Activated CD4-positive, alpha-beta T cell treated with anti-CD3 and anti-CD28 coated beads for 1 hour (primary cell): ENCODE measurements at places on chromosomes 13 and 19.
A peak's percentile ranks its signal among the peaks of the same experiment; 100 is the strongest.

DNA sequence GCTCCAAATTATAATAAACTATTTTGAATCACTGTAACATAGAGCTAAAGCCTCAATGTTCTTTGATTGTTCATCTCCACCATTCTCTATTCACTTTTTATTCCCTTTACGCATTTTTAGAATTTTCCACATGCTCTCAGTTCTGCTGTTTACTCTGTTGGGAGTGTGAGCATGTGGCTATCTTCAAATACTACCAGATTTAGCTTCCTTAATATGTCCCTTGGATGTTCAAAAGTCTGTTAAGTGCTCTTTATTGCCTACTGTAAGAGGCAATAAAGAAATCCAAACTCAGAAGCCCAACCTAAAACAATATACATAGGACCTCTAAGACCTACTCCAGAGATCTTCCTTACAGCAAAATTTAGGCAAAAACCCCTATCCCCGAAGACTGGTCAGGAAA lies 34.5 kb downstream of the MTMR6 start:
- no peak for DNase-seq

GRCh38 chr13:77891486-77891885 lies 27.1 kb downstream of the EDNRB start:
- no peak for DNase-seq

GRCh38 chr19:20247016-20247683 lies 80.1 kb downstream of the ZNF486 start:
- DNase-seq = peak; percentile 24

DNA sequence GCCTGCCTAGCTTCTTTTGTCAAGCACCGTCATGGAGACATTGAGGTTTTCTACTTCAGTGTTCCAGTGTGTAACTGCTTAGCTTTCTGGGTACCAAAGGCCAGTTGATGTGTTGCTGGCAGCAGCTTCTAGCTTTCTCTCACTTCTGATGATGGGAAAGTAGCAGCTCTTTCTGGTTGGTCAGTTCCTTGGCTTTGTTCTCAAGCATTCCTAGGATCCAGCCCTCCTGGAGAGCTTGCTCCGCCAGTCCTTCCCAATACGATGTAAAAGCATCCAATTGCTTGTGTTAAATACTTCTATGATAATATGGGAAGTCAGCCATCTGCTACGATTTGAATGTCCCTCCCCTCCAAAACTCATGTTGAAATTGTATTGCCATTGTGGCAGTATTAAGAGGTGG lies 182.8 kb downstream of the UGGT2 start:
- DNase-seq = no peak

DNA sequence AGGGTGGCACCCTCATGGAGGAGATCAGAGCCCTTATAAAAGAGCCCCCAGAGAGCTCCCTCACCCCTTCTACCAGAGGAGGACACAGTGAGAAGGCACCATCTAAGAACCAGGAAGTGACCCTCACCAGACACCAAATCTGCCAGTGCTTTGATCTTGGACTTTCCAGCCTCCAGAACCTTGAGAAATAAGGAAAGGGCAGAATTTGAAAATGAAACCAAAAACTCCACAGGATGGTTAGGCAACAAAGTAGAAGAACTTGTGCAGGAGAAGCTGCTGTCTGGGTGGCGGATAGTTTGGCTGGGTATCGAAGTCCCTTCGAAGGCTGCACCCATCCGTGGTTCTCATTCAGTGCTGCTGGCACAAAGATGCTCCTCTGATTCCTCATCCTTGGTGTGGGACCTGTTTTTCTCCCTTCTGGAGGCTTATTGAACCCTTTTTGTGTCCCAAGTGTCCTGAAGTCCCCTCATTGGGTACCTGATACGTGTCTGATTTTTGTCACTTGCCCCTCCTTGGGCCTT lies 130.8 kb downstream of the KDM4B start:
- DNase-seq = no peak

- no peak for DNase-seq
Observed at GRCh38 chr13:106243011-106243565, 292.4 kb downstream of the EFNB2 start.

DNA sequence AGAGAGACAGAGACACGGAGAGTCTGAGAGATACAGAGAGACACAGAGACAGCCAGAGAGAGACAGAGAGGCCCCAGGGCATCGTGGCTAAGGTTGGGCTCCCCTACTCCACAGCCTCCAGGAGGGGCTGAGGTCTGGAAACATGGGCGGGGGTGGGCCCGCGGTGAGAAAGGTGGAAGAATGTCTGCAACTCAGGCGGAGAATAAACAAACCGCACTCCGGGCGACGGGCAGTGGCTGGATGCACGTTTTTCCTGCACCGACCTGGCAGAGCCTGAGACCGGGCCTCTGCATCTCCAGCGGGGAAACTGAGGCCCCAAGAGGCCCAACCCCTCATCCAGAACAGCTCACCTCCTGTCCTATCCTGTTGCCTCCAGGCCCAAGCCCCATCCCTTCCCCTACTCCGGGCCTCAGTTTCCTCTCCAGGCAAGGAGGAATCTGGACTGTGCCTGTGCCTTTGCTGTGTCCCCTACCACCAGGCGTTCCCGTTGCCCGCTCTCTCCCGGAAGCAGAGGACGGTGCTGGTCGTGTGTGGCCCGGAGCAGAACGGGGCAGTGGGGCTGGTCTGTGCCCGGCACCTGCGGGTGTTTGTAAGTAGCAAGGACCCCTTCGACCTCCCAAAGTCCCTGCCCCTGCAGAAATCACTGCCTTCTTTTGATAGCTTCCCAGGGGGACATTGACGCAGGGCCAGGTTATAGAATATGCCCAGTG lies 3.4 kb upstream of the CILP2 start:
- no peak for DNase-seq

DNA sequence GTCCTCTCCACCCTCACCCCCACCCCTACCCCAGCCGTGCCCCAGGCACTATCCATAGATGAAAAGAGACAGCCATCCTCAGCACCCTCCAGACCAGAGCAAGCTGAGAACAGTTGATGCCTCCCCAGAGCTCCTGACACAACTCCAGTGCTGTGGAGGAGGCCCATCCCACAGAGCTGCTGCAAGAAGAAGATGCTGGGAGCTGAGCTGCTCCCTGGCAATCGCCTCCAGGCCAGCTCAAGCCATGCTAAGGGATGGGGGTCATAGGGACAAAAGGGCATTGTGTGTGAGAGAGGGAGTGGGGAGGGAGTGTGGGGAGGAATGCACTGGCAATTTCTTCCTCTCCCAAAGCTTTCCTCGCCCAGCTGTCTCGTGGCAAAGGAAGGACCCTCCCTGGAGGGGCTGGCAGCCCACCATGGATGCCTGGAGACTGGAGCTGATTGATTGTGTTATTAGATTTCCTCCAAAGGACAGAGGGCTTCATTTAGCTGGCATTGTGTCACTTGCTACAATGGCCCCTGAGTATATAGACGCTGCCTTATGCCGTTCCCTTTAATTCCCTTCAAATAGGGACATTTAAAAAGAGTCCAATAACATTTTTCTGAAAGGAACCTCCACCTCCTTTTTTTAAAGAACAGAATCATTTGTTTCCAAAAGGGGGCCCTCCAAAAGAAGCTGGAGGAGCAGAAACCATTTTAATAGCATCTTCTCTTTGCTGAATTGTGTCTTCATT lies 476.4 kb downstream of the FOXO1 start:
- no peak for DNase-seq

DNA sequence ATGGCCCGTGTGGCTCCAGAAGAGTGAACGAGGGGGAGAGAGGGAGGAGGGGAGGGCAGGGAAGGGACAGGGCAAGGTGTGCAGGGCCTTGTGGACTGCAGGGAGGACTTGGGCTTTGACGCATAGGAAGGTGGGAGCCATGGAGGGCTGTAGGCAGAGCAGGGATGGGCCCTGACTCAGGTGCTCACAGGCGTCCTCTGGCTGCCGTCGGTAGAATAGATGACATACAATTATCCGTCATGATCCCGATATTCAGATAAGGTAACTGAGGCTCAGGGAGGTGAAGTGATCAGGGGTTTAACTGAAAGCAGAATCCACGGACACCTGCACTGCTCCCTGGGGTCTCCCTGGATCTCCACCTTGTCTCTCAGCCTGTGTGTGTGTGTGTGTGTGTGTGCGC lies 3.4 kb downstream of the C3 start:
- no peak for DNase-seq

- DNase-seq = no peak
Observed at GRCh38 chr13:96730676-96731075, 263.6 kb downstream of the OXGR1 start.

- DNase-seq = no peak
Observed at GRCh38 chr13:38685974-38686576, 802 bp upstream of the FREM2 start.

DNA sequence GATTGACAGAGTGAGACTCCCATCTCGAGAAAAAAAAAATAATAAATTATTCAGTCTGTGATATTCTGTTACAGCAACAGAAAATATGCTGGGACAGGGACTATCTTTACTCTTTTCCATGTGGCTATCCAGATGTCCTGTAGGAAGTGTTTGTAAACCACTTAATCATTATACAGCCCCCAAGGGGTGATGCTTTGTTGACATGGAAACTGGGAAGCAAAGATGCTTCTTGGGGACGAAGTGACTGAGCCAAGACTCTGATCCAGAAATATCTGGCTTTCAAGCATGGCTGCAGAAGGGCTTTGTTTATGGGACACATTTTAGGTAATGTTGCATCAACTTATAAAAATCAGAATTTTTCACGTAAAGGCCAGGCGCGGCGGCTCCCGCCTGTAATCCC lies 5.4 kb downstream of the ZNF8 start:
- no peak for DNase-seq
